Activated T-helper 1 cell treated with Interleukin-2 at 50 U/mL for 16 hours (primary cell): ENCODE measurements at places on chromosomes 1 and 21.
A peak's percentile ranks its signal among the peaks of the same experiment; 100 is the strongest.

DNA sequence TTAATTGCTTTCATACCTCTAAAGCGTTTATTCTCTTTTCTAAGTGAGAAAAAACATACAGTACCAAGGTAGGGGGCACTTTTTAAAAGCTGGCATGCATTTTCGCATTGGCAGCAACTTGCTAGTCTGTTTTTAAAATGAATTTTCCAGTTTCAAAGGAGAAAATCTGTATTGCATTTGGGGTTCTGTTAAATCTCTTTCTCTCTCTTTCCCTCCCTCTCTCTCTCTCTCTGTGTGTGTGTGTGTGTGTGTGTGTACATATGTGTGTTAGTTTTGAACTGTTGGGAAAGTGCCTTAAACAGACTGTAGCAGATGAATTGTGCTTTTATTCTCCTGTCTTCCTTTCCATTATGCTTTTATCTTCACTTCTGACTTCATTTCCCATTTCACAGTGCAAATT, 7.3 kb downstream of the NIBAN1 start:
- no peak for DNase-seq

- no peak for DNase-seq
Observed at GRCh38 chr1:51960262-51960661, 30.2 kb downstream of the RAB3B start.

GRCh38 chr1:60832367-60832766, 250.0 kb upstream of the NFIA start:
- DNase-seq: no peak

- DNase-seq: no peak
Observed at GRCh38 chr1:169122976-169123375, 16.5 kb downstream of the ATP1B1 start.

DNA sequence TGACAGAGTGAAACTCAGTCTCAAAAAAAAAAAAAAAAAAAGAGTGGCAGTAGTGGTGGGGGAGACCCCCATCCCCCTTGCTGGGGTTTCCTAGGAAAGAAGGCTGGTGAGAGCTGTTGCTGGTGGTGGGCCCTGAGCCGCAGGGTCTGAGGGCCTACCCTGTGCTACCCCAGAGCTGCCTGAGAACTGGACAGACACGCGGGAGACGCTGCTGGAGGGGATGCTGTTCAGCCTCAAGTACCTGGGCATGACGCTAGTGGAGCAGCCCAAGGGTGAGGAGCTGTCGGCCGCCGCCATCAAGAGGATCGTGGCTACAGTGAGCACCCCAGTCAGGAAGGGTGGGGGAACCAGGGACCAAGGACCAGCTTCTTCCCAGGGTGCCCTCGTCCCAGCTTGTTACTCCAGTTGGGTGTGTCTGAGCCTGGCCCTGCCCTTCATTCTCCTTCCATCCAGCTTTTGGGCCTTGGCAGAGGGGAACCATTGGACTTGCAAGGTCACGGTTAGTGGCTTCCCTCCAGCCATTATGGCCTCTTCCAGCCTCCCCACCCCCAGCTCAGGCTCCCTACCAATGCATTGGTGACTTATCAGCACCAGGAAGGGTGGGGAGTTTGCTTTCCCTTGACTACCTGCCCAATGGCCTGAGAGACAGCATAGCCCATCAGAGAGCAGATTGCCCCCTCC, 10.5 kb downstream of the LDLRAP1 start:
- no peak for DNase-seq

DNA sequence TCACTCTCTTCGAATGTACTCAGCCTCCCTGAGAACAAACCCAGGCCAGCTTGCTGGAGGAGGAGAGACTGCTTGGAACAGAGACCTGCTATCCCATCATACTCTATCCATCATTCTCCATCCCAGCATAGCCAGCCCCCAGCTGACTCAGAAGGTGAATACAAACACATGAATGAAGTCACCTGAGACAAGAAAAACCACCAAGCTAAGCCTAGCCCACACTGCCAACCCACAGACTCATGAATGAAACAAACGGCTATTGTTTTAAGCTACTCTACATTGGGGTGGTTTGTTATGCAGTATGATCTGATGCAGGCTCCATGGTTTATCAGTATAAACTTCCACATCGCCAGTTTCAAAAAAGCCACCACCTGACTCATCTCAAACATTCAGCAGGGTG, 395.6 kb downstream of the SETD4 start:
- no peak for DNase-seq

GRCh38 chr1:11412141-11412540, 66.8 kb upstream of the DISP3 start:
- DNase-seq: no peak

DNA sequence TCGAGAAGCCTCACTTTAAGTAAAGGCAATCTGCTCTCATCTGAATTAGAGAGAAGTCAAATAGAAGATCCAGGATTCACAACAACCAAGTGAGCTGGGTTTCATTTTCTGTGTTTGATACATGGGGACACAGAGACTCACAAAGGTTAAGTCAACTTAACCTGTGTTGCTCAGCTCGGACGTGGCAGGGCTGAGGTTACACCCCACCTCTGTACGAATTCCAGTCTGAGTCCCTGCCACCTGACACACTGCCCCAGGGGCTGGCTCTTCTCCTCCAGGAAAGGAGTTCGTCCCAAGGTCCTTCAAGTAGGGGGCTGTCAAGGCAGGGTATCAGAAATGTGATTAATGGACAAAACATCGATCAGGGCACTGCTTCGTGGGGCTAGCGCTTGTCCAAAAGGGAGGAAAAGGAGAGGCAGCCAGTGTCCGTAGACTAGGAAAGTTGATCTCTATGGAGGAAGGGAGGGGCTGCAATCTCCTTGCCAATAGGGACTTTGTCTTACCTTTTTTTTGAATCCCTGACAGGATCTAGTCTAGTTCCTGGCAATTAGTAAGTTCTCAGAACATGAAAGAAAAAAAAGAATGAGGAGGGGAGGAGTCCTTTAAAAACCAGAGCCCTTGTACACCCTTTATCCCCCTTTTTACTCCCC, 116.4 kb downstream of the CNIH3 start:
- DNase-seq: no peak

GRCh38 chr1:69401879-69402278, 165.8 kb upstream of the LRRC7 start:
- DNase-seq: no peak

DNA sequence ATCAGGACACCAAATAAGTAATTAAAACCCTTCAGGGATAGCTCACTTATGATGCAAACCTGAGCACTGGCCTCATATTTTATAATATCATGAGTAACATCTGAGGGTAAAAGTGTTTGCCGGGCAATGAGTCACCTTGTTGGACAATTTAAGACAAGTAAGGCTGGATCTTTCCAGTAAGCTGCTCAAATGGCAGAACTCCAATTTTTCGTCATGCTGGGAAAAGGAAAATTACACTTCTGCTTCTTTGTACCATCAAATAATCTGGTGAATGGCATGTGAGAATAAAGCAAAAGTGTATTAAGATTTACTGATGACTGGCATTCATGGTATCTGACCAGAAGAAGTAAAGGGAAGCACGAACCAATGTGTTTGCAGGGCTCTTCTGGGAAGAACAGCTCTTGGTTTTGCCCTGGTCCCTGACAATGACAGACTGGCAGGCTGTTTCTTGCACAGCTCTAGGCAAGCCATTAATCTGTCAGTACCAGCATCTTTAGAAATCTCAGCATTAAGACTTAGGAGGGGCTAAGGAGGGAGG, 392.2 kb downstream of the VAV3 start:
- no peak for DNase-seq

GRCh38 chr1:29451368-29451892, 215.1 kb downstream of the PTPRU start:
- DNase-seq: no peak

- DNase-seq: no peak
Observed at GRCh38 chr1:22317231-22317919, 134.3 kb upstream of the ZBTB40 start.

DNA sequence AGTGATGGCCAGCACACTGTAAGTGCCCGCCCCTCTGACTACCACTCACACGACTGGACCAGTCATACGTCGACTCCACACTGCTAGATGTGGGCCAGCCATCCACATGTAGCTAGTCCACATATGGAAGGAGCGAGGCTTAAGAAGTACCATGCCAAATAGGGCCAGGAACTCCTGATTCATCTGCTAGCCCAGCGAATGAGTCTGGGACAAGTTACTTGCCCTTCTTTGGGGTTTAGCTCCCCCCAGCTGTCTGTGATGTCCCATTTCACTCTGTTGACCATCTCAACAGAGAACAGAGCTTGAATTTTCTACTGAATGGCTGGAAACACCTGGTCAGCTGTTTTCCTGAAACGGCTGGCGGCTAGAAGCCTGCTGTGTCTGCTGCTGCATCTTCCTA, 5.8 kb downstream of the CSRP1 start:
- DNase-seq: no peak

DNA sequence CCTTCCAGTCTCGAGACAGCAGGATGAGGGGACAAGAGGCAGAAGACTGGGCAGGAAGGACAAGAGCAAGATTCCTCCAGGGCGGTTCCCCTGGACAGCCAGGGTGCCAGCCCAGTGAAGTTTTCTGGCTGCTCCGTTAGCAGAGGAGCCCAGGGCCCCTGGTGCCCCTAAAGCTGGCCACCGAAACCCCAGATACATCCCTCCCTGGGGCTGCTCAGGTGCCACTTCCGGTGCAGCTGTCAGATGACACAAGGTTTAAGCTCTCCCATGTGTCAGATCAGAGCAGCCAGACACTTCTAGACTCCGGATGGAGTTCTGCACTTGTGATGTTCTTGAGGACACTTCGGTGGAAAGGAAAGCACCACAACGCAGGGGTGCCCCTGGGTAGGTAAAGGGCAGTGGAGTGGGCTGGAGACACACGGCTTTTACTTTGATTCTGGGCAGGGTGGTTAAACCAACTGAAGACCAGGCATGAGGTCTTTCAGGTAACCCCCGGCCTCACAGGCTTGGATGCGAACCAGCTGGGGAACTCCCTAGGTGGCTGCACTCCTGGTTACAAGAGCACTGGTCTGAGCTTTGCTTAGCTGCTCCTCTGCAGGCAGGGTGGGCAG, 85.7 kb downstream of the ITPKB start:
- DNase-seq: peak; percentile 48

- DNase-seq: no peak
Observed at GRCh38 chr1:110309139-110309538, 30.0 kb upstream of the RBM15 start.

- no peak for DNase-seq
Observed at GRCh38 chr1:162153374-162153773, 83.9 kb downstream of the NOS1AP start.

- no peak for DNase-seq
Observed at GRCh38 chr1:57316291-57316690, 107.6 kb downstream of the DAB1 start.

- no peak for DNase-seq
Observed at GRCh38 chr1:205217418-205217817, 5.9 kb upstream of the DSTYK start.

DNA sequence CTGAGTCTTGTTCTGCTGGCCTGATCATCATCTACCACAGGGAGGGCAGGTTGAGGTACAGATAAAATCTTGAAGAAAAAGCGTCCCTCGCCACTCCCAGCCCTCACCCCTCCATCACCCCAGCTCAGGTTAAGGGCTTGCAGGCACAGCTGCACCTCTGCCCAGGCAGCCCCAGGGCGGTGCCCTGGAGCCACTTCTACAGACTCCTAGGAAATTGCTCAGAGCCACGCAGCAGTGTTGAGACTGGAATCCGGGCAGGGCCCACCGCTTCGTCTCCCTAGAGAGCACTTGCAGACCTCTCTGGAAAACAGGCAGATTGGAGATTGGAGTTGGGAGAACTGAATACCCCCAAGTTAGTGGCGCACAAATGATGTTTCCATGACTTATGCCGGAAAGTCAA, 35.3 kb downstream of the VN1R5 start:
- DNase-seq: no peak

GRCh38 chr1:74729741-74730478, 2.9 kb downstream of the CRYZ start:
- DNase-seq: no peak

- DNase-seq: no peak
Observed at GRCh38 chr1:50348449-50349241, 74.6 kb downstream of the DMRTA2 start.

- no peak for DNase-seq
Observed at GRCh38 chr1:165114022-165114888, 242.3 kb downstream of the LMX1A start.

DNA sequence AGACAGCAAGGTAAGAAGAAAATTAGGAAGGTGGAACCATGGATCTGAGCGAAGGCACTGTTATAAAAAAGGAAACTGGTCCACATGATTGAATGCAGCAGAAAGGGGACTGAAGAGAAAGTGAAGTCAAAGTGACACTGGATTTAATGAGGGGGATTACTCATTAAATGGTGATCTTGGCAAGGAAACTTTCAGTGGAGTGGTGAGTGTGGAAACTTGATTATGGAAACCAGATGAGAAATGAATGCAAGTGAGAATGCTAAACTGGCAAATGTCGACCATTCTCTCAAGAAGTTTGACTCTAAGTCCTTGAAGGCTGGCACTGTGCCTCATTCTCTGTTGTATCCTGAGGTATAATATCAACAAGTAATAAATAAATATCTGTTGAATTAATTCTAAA, 23.3 kb downstream of the COLGALT2 start:
- DNase-seq: no peak

- no peak for DNase-seq
Observed at GRCh38 chr1:172040466-172040865, 199.2 kb downstream of the DNM3 start.

GRCh38 chr1:27634985-27635367, at the start of gene FGR:
FGR (minus strand) TSS chr1:27635185; CDS start chr1:27623916, 11,269 bp downstream.
- DNase-seq: no peak

DNA sequence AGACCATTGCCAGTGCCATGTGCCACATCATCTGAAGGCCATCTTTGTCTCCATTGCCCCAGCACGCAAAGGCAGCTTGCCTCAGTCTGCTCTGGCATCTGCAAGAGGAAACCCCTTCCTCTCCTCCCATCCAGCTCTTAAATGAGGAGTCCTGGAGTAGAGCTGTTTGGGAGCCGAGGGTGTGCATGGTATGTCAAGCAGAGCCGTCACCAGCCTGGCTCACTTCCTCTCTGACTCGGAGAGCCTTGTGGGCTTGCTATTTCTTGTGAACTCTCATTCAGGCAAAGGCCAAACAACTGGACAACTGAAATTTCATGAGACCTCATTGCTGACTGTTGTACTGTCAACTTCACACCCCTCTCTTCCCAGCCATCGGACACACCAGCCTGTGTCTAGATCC, 143.9 kb downstream of the SIPA1L2 start:
- no peak for DNase-seq

DNA sequence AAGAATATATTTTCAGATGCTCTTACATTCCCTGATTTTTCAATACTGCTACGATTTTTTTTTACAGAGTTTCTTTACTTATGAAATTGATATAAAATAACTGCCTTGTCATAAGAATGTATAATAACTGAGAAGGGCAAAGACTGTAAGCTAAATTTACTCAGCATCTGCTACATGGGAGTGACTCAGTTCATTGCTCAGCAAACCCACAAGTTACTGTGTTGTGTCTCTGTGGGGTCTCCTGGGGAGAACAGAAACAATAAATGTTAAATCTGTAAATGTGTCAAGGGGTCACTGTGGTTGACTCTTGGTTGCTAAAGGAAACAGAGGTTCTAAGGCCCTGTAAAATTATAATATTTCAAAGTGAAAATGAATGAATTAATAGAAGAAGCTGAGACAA, 210.3 kb upstream of the CACYBP start:
- no peak for DNase-seq
